ENCODE measurements at places on chromosomes 7 and 10. TPM values are rescaled to one million over a fixed set of nuclear protein-coding genes. Genes with fewer than 3 reads are reported as not detected.

GRCh38 chr10:16867556-16867955, 50.3 kb upstream of the RSU1 start:
- DNase-seq = no peak

Gene CAV2
- not detected for total RNA-seq

Gene CCDC172
- total RNA-seq = not detected

Gene CYP2E1
- total RNA-seq = 0.46 TPM

- no peak for DNase-seq
These were observed 355.8 kb upstream of the VSTM2A start for GRCh38 chr7:54186336-54186735.
